ENCODE measurements at places on chromosomes 6 and 20.

GRCh38 chr20:43446361-43446879 lies 11.3 kb upstream of the SRSF6 start:
- DNase-seq = no peak

DNA sequence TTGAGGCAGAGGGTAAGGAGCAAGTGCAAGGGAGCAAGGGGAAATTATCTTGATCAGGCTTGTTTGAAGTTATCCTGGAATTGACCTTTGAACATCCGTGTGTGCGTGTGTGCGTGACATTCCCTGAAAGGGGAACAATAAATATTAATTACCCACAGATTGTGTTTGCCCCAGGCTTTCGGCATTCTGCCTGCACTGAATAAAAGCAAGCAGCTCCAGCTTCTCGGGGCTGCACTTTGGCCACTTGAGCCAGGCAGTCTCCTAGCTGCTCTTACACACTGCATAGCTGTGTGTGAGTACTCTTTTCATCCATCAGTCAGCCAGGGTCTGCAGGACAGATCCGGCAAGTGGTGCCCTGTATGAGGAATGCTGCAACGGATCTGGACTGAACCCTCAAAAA lies 107.7 kb upstream of the BTN3A2 start:
- DNase-seq = no peak

DNA sequence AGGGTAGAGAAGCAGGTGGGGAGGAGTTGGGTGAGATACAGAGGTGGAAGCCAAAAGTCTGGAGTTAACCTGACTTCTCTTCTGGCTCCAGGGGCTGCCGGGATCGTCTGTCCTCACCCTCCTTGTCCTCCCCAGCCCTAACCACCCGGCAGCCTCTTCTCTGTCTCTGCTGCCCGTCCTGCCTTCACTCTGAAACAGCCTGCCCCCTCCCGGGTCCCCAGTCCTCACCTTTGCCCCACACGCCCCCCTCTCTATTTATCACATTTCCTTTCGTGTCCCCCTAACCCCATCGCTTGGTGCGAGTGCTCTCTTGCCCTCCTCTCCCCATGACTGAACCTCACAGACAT lies 5.7 kb downstream of the RING1 start:
- no peak for DNase-seq

- DNase-seq = no peak
Measured at GRCh38 chr6:37793067-37793466, 26.5 kb upstream of the ZFAND3 start.

DNA sequence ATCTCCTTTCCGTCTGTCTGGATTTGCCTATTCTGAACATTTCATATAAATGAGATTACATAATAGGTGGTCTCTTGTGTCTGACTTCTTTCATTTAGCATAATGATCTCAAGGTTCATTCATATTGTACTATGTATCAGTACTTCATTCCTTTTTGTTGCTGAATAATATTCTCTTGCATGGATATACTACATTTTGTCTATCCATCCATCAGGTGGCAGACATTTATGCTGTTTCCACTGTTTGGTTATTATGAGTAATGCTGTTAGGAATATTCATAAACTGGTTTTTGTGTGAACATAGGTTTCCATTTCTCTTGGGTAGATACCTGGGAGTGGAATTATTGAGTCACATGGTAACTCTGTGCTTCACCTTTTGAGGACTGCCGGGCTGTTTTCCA lies 148.2 kb upstream of the PMEPA1 start:
- no peak for DNase-seq

- no peak for DNase-seq
Measured at GRCh38 chr20:46129955-46130481, 11.9 kb downstream of the CD40 start.

DNA sequence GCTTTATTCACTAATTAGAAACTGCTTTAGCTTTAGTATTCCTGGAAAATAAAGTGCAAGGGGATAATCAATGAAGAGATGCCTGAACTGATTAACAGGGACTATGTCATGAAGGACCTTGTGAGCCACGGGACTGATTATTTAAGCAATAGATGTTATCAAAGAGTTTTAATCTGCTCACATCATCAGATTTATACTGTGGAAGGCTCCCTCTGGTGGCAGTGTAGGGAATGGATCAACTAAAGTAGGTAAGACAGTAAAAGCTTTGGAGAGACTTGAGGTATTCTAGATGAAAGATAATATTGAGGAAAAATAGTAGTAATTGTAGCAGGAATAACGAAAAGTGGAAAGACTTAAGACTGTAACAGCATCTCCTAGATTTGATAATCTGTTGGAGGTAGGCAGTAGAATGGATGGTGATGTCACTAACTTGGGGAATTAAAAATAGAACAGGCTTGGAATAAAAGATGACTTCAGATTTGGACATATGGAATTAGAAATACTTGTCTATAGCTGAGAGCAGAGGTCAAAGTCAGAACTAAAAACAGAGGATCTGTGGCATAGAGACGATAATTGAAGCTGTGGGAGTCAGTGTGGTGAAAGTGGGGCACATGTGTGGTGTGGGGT lies 80.3 kb upstream of the HTR1E start:
- DNase-seq = no peak

DNA sequence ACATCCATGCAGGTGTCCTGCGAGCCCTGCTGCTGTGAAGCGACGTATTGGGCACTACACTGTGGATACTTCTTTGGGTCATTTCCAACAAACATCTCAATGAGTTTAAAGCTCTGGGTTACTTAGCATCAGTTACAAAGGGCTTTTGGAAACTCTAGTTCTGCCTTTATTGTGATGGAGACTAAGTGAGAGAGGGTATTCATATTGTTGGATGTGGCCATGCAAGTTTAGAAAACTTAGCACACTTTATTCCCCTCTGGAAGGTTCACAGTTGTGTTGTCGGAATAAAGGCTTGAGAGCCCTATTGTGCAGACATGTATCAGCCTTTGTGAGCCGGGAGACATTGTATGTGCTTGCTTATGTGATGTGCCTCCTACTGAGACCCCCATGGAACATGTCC lies 22.1 kb downstream of the DUSP22 start:
- no peak for DNase-seq

DNA sequence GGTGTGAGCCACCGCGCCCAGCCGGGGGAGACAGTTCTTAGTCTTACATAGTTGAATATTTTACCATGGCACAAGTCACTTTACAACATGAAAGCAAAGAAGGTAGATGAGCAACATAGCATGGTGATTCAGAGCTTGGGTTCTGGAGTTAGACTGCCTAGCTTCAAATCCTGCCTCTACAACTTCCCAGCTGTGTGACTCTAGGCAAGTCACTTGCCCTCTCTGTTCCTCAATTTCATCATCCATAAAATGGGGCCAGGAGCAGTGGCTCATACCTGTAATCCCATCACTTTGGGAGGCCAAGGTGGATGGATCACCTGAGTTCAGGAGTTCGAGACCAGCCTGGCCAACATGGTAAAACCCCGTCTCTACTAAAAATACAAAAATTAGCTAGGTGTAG lies 26.3 kb downstream of the HCK start:
- DNase-seq = no peak

DNA sequence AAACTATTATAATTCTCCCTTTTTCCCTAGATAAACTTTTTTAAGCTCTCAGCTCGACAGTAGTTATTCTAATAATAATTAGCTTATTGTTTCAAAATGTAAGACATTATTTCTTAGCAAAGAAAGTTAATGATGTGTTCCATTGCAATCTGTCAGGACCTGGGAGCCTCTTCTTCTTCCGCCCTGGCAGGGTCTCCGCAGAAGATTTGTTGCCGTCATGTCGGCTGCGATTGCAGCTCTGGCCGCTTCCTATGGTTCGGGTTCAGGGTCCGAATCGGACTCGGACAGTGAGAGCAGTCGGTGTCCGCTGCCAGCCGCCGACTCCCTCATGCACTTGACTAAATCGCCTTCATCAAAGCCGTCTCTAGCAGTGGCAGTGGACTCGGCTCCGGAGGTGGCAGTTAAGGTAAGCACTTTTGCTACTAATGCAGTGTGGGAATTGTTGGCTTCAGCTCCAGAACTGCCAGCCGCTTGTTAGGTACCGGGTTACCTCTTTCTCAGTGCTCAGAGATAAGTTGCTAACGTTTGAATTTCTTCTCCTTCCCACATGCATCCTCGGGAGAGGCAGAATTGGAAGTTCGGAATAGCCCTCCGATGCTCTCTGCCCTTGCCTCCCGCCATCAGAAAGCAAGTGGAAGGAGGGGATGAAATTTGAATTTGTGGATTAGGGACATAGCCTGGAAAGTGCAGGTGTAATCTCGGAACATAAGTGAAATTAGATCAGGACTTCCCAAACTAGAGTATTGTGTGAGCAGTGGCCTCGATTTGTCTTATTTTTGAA lies at the start of gene CDC40:
TSS of gene CDC40 (plus strand) at position 200 of the 781 bp plus-strand sequence. CDS start at position 218, 18 bp downstream.
- DNase-seq = peak; percentile 16

GRCh38 chr6:56222499-56222898 lies 24.9 kb downstream of the COL21A1 start:
- no peak for DNase-seq

DNA sequence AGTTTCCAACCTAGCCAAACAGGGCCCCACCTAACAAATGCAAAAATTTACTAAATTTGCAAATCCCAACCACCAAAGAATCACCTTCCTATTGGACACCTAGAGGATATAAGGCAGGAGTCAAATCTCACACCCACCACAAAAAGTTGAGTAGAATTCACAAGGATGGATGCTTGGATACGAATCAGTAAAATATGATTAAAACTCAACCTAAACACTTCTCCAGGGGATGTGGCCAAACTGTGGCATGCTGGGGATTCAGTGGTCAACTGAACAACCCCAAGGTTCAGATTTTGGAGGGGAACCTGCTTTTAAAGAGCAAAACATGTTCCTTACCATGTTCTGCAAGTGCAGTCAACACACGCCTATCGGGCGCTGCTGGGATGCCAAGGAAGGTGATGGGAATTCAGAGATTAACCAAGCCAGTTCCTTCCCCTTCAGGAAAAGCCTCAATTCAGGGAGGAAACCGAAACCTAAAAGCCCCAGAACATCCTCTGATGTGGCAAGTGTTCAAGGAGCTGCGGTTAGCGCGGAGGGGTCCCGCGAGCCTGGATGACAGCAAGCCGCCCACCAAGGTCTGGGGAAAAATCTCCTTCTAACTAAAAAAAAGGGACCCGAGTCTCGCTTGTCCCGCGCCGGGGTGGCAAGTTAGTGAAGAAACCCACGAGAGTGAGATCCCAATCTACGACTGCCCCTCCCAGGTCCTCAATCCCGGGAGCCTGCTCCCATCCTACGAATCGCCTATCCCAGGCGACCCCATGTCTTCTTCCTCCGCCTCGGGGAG lies 902 bp downstream of the SAMHD1 start:
- no peak for DNase-seq

DNA sequence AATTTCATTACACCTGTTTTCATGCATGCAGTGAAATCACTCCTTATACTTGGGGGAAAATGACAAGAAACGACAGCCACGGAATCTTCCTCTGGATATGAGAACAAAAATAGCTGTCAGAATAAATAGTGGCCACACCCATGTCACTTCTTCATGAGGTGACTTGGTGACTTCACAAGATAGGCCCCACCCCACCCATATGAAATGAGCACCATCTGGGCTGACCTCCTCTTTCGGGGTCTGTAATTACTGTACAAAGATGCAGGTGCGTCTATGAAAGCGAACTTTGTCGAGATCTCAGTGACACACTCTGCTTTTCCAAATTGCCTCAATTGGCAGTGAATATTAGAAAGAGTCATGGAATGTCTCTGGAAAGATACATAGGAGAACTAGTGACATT lies 184.2 kb upstream of the CCN2 start:
- no peak for DNase-seq

- no peak for DNase-seq
Measured at GRCh38 chr6:16200321-16200883, 38.0 kb upstream of the GMPR start.

DNA sequence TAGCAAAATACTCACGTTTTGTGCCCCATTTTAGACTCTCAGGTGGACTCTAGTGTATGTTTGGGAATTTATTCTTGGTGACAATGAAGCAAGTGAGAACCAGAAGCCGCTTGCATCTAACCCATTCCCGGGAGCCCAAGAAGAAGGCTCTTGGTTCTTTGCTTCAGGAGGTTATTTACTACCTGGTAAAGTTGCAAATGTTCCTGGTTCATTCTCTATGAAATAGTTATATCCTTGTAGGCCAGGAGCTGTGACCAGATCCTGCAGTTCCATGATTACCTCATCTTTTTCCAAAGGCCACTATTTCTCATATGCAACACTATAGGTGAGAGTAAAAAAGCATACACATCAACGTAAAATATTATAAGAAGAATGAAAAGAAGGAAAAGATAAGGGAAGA lies 60.9 kb upstream of the FABP7 start:
- DNase-seq = no peak

- no peak for DNase-seq
Measured at GRCh38 chr6:54959820-54960219, 113.2 kb downstream of the FAM83B start.

DNA sequence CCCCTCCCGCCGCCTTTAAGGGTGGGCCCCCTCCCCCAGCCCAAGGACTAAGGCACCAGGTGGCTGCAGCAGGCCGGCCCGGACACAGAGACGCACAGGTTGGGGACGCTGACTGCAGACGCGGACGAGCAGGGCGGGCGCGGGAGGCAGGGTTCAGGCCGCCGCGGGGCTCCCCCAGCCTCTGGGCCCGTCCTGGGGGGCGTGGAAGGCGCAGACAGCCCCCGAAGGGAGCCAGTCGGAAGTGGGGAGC lies 9.3 kb downstream of the DUSP15 start:
- no peak for DNase-seq

- no peak for DNase-seq
Measured at GRCh38 chr6:85772641-85773040, 130.0 kb upstream of the SYNCRIP start.

DNA sequence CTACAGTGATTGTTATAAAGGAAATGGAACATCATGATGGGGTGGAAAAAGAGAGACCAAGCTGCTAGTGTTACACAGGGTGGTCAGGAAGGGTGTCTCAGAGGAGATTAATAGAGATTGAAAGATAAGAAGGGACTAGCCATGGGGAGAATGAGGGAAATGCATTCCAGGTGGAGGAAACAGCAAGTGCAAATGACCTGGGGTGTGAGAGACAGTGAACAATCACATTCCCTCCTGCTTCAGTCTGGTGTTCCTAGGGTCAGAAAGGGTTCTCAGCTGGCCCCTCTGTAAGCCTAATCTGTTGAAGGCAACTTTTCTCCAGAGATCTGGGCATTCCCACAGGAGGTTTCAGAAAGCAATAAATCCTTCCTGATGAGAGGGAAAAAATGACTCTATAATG lies 3.6 kb upstream of the KCNB1 start:
- DNase-seq = no peak

GRCh38 chr6:138610816-138611215 lies 111.5 kb upstream of the NHSL1 start:
- no peak for DNase-seq

DNA sequence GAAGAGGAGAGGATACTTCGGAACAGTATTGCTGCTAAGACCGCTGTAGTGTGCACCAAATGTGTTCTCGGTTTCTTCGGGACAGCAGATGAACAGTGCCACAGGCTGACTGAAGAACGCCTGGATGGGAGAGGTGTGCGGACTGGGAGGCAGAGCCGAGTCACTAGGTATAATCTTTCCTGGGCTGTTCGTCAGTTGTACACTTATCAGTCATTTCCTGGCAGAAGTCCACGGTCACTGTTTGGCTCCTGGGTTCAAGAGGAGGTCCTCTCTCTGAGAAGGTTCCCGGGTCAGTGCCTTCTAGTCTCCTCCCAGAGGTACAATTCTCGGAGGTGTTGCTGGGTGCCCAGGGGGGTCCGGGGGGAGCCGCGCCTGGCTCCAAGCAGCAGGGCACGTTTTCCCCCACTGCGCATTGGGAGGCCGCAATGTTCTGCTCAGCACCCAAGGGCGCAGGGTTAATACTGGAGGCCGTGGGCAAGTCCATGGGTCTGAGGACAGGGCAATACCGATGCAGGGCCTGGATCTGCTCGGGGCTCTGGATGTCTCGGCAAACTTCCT lies 38.1 kb downstream of the GJA10 start:
- DNase-seq = no peak

- no peak for DNase-seq
Measured at GRCh38 chr20:24950836-24951525, 1.9 kb downstream of the CST7 start.

All from activated CD8-positive, alpha-beta memory T cell treated with anti-CD3 and anti-CD28 coated beads for 48 hours (primary cell).